ENCODE measurements at places on chromosomes 12 and 14.

- no peak for DNase-seq
Measured at GRCh38 chr12:83826112-83826511, 1086.5 kb downstream of the SLC6A15 start.

DNA sequence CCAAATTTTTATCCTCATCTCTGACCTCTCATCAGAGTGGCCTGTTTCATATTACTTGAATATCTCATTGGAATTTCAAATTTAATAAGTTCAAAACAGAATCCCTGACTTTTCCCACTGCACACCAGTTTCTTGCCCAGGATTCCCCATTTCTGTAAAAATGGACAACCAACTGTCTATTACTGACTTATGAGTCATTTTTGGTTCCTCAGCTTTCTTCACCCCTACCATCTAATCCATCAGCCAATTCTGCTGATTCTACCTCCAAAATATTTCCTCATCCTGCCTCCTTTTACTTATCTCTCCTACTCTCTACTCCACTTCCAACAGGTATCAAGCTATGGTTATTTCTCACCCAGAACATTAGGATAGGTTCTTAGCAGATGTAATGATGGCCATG lies 44.2 kb downstream of the TMX1 start:
- no peak for DNase-seq

DNA sequence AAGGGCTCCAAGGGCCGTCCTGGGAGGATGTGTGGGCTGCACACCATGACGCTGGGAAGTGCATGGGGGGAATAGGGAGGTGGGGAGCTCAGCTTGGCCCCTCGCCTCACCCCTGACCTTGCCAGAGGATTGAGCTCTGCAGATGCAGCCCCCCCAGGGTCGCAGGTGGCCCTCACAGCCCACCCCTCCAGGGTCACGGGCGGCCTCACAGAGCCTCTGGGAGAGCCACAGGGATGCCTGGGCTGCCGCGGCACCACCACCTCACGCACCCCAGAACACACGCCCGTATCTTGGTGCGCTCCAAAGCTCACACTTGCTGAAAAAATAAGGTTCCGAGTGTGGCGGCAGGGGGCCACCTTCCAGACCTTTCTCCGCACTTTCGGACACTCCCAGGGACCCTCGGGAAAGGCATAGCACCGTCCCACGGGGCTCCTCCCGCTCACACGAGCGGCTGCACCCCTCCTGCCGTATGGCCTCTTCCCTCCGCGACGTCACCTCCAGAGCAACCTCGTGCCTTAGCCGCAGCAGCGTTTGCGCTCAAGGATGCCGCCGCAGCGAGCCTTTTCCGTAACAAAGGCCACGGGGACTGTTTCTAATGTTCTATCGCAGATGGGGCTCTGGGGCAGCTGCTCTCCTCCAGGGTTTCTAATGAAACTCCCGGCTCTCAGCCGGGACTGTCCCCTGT lies 9.9 kb upstream of the FBRSL1 start:
- no peak for DNase-seq

DNA sequence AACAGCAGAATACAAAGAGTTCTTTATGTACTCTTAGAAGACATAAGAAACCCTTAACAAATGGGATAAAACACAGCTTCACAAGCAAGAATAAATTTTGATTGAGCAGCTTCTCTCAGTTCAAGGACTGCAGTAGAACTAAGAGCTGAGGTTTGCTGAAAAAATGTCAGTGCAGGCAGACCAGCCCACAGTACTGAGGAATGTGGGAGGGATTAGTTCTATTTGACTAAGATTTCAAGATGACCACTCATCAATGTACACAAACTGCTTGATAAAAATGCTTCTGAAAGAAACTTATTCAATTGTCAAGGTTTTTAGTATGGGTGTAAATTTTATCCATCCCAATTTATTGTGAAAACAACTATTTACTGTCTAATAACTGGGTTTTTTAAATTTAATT lies 138.4 kb downstream of the SEC23A start:
- no peak for DNase-seq

GRCh38 chr14:39246618-39247017 lies 12.9 kb downstream of the MIA2 start:
- DNase-seq = no peak

GRCh38 chr12:125340791-125341190 lies 275.6 kb downstream of the AACS start:
- DNase-seq = no peak

DNA sequence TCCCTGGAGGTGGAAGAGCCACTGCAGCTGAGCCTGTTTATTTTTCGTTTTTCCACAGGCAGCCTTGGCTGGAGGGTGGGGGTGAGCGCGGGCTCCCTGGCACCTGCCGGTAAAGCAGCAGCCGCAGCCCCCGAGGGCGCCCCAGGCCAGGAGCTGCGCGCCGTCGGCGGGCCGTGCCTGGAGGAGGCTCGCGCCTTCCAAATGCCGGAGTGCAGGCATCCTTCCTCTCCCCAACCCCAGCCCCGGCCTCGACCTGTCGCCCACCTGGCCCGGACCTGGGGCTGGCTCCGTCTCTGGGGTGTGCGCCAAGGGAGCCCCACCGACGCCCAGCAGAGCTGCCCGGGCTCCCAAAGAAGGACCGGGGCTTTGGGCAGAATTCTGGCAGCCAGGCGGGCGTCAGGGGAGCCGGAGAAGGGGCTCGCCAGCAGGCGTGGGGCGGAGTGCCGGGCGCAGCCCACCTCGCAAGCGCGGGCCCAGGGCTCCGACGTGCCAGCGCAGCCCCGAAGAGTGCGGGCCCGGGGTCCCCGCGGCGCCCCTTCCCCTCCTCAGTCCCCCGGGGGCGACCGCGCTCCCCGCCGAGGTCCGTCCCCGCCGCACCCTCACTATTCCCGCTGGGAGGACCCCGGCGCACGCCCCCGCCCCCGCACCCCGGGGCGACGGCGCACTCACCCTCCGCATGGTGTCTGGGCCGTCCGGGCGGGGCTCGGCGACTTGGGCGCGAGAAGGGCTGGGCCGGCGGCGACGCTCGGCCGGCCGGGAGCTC lies 130.3 kb downstream of the NDUFA12 start:
- DNase-seq = no peak

DNA sequence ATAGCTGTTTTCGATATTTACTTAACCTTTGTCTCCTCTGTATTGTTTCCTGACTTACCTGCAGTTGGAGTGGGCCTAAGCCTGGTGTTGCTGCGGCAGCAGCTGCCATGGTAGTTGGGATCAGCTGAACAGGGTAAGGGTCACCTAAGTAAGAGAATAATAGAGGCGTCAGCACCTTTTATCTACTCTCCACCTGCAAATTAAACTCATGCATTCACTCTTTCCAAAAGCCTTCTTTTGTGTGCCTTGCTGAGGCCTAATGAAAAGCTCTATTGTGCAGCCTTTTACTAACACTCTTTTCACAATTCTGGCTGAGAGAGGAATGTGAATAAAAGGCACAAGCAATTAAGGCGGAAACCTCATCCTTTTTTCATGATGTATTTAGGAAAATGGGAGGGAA lies 308.7 kb downstream of the SOX5 start:
- DNase-seq = no peak

DNA sequence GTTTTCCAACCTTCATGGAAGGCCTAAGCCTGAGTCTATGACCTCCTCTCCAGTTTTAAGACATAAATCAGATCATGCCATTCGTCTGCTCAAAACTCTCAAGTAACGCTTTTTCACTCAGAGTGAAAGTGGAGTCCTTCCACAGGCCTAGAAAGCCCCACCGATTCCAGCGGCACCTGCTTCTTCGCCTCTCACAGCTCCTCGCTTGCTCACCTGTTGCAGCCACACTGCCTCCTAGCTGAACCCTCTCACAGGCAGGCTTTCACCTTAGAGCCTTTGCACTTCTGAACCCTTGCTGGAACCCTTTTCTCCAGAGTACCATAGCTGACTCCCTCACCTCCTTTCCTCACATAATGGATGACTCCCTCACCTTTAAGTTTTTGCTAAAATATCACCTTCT lies 301.1 kb downstream of the ZFP36L1 start:
- DNase-seq = no peak

DNA sequence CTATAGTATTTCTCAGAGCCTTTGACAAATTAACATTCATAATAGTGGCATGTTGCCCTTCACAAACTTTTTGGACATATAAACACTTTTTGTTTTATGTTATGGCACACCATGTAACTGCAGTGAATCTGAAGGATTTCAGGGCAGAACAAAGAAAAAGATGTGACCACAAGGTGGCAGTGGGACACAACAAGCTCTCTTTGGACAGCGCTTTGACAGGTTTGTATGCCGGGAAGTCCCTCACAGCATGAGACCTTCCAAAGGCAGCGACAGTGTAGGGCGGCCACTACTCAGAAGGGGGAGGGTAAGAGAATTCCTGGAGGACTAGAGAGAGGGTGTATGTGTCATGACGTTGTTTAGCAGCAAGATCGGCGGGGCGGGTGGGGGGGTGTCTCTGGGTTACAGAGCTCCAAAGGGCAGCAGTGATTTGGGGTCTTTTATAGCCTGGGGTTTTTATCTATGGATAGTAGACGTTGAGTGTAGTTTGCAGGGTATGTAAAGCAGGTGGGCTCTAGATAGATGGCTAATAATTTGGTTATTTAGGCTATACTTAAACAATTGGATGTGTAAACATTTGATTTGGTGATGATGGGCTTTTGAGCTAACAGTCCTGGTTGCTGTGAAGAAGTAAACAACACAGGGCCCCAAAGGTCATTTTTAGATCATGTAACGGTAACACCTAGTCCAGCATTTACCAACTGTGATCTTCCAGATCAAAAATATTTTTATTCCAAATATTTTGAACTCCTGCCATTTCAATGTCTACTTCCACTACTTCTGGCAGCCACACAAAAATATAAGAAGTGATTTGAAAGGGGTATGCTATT lies 22.9 kb downstream of the ETFBKMT start:
- DNase-seq = peak; percentile 42

DNA sequence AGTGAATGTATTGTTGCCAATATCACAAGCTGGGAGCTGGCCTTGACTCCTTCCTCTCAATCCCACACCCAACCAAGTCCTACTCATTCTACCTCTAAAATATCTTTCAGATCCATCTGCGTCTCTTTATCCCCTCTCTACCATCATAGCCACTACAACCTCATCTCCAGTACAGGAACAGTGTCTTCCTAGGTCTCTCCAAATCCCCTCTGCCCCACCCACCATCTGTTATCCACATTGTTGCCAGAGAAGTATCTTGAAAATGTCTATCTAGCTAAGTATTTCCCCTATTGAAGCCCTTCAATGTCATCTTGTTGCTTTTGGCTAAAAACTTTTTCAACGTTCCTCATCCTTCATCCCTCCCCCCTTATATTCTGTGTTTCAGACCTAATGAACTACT lies 244.7 kb downstream of the C12orf75 start:
- DNase-seq = no peak

GRCh38 chr14:59332727-59333126 lies 132.5 kb downstream of the GPR135 start:
- no peak for DNase-seq

- no peak for DNase-seq
Measured at GRCh38 chr14:32230181-32230580, 27.1 kb upstream of the RNU6-8 start.

DNA sequence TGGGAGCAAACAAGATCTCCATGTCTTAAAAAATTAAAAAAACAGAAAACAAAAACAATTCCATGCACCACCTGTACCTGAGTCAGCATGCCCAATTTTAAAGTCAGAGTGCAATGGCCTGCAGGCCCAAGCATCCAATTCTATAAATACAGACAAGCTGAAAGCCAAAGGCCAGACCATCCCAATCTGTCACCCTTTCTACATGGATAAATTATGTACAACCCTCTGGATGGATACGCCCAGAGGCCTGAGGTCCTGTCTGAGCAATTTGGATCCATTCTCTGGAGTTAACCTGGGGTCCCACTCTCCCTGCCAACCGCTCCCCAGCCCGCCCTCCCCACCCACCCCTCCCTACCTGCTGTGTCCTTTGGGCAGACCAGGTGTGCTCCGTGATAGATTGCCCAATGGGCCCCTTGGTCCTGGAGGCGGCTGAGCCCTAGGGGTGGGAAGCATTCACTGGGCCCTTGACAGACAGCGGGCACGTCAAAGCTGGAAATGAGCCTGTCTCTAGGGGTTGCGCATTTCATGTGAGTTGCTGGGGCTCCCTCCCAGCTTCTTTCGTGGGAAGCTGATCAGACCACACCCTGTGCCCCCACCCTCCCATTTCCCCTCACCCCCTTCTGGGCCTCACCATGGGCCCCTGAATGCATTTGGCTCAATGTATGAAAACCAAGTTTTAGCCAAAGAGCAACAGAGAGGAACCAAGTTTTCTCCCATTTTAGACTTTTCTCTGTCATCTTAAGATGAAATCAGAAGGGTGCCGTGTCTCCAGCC lies 171.3 kb downstream of the BCL11B start:
- DNase-seq = no peak

DNA sequence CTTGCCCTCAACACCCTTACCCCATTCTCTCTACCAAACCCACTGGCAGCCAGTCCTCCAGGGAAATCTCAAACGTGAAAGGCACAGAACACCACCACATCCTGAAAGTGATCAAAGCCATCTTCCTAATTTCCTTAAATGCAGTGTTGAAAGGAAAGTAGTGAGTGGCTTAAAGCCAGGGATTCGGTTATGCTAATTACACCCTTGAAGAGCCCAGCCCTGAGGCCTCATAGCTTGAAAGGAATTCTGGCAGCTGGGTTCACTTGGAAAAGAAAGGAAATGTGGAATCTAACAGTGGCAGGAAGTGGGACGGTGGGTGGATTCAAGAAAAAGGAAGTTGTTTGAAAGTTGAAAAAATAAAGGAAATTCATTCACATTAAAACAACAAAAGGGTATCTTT lies 73.0 kb upstream of the FICD start:
- no peak for DNase-seq

DNA sequence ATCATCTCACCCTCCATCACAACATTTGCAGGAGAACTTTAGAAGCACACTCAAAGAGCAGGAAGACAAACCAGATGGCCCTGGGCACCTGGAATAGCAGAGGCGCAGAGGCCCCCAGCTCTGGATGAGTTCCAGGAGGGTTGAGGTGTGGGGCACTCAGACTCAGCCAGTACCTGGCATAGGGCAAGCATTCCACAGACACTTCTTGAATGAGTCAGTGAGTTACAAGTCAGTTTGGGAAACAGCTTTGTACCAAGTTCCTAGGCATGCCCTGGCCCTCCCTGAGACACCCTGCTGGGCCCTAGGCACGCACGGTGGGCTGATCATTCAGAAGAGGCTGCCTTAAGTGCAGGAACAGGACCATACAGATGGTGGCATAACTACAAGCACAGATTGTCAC lies 54.3 kb downstream of the MAP3K9 start:
- DNase-seq = no peak

DNA sequence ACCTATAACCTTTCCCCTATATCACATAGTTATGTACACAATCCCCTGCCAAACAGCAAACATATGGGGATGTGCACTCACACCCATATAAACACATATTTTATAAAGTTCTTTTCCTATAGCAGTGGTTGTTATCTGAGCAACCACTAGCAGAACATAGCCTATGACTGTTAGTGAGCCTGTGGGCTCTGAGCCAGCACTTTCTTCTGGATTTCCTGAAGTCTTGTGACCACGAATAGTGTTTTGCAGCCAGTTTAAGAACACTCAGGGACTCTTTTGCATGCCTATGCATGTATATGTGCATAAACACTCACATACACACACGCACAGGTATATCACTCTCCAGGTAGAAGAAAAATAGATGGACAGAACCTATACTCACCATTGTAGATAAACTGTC lies 17.1 kb downstream of the TESPA1 start:
- no peak for DNase-seq
